Stimulated activated CD8-positive, alpha-beta memory T cell treated with anti-CD3 and anti-CD28 coated beads, Interleukin-7, amount 100 ng/mL, for 1 hour (primary cell): ENCODE measurements at places on chromosomes 7 and 10.

- no peak for DNase-seq
These were observed 6.9 kb upstream of the VGF start for GRCh38 chr7:101172005-101172853.

DNA sequence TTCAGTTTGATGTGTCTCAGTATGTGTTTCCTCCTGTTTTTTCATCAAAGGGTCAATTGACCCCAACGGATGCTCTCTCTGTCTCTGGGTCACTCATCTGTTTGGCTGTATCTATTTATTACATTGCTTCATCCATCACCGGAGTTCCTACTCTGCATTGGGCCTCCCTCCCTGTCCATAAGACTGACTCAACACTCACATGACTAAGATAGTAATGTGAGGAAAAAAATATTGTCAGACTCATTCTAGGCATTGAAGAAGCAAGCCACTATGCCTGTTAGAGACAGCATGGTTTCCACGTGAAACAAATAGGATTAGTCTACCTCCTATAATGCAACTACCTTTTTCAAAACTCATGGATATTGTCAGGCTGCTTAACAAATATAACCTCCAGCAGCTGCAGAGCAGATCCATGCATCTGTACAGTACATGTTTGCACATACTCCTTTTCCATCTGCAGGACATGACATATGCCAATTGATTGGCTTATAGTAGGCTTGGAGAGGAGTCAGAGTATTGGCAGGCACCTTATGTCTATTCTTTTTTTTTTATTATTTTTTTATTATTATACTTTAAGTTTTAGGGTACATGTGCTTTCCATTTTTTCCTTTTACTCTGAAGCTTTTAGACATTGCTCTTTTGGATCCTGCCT is 275.2 kb downstream of the LRRTM3 start:
- no peak for DNase-seq

- no peak for DNase-seq
These were observed 113.2 kb upstream of the ANKRD1 start for GRCh38 chr10:91034042-91034441.

- DNase-seq, result no peak
These were observed 9.8 kb upstream of the ZNF22 start for GRCh38 chr10:44990965-44991364.

GRCh38 chr7:158387546-158387891 is 200.1 kb downstream of the PTPRN2 start:
- DNase-seq, result no peak

DNA sequence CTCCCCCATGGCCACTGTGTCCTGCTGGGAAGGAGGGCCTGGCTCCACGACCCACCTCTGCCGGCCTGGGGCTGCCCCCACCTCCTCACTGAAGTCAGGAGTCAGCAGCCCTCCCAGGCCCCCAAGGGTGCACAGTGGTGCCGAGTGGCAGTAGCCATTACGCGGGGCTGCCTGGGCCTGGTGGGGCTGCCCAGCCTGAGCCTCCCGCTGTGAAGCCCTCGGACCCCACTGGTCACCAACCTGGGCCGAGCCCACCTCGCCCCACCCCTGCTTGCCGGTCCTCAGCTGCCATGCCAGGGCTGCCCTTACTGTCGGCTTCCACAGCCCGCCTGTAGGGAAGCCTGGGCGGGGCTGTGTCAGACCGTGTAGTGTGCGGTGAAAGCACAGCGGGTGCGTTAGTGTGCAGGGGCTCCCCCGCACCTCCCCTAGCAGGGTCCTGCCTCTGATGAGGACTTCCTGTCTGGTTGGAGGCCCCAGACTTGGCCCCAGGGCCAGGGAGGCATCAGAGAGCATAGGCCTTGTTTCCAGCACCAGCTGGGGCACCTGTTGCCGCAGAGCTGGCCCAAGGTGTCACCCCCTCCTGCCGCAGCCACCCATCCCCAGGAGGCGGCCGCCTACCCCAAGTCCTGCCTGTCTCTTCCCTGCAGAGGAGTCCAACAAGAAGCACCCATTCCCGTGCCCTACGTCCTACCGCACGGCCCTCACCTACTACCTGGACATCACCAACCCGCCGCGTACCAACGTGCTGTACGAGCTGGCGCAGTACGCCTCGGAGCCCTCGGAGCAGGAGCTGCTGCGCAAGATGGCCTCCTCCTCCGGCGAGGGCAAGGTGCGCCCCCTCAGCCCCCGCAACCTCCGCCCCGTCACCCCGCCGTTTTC is 10.0 kb downstream of the TMEM120A start:
- no peak for DNase-seq

DNA sequence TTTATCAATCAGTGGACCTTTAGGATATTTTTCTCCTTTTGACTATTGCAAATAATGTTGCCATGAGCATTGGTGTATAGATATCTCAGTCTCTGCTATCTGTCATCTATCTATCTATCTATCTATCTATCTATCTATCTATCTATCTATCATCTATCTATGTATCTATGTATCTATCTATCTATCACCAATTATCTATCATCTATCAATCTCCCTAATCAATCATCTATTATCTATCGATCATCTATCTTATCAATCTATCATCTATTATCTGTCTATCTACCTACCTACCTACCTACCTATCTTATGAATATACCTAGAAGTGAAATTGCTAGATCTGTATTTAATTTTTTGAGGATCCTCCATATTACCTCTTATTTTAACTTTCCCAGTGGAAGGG is 69.6 kb downstream of the EMX2 start:
- no peak for DNase-seq

DNA sequence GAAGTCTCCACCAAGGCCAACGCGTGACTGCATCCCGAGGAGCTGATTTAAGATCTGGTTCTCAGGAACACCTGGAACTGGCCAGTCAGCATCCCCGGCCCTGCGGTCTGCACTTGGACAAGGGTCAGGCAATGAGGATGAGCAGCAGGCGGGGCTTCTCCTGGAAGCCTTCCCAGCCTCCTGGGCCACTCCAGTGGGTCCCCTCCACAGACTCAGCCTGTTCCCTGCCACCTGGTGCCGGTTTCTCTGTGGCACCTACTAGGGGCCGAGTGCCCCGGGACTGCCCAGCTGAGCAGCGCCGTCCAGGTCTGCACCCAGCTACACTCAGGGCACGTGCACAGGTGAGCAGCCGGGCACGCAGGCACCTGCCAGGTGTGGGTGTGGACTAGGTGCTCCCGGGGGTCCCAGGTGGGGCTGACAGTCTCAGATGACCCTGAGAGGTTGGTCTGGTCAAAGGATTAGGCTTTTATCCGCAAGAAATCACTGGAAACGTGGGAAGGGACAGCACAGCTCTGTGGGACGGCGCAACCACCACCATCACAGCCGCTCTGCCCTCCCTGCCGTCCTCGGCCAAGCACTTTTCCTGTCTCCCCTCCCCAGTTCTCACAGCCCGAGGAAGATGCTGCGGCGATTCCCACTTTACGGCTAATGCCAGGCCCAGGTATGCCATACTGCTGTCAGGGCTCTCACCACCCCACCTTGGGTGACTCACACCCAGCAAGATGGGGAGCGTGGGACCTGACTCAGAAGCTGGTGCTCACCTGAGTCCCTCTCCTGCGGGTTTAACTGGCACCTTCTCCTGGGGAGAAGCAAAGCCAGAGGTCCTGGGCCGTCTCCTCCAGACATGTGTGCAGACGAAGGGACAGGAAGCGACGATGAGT is 166.0 kb downstream of the RNF216 start:
- DNase-seq, result no peak

DNA sequence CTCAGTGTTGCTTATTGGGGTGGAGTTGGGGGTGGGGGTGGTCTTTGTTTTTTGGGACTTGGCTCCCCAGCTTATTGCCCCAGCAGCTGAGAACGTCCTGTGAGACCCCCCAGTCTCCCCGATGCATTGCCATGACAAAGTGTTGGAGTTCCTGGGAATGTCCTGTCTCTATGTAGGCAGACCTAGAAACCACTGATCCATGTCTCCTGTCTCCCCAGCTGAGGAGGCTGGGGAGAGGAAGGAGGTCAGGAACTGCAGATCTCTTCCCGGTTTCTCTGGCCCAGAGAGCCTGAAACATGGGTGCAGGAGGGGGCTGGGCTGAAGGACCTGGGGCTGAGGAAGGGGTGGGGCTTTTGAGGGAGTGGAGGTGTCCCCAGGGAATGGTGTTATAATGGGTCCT is 80.2 kb upstream of the GTF2IRD1 start:
- no peak for DNase-seq

- no peak for DNase-seq
These were observed 149.5 kb downstream of the CXCL12 start for GRCh38 chr10:44235363-44235762.

GRCh38 chr7:157584420-157584819 is 247.6 kb downstream of the DNAJB6 start:
- DNase-seq, result no peak

DNA sequence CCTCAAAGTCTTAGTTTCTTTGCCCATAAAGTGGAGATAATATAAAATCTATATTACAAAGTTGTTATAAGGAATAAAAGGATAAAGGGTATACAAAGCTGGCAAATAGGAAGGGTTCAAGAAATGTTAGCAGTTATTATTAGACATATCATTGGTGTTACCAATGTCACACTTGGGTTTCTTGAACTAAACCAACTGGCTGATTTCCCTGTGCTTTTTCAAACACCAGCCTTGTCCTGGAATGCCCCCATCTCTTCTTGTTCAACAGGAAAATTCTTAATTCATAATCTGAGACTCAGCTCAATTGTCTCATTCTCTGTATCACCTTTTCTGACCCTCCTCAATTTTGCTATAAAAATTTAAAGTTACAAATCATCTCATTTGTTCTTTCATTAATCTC is 143.7 kb upstream of the LRRTM3 start:
- DNase-seq, result no peak

- no peak for DNase-seq
These were observed 146.1 kb downstream of the CHN2 start for GRCh38 chr7:29340696-29341095.

- DNase-seq, result no peak
These were observed 151.2 kb upstream of the TNRC18 start for GRCh38 chr7:5574770-5575269.

DNA sequence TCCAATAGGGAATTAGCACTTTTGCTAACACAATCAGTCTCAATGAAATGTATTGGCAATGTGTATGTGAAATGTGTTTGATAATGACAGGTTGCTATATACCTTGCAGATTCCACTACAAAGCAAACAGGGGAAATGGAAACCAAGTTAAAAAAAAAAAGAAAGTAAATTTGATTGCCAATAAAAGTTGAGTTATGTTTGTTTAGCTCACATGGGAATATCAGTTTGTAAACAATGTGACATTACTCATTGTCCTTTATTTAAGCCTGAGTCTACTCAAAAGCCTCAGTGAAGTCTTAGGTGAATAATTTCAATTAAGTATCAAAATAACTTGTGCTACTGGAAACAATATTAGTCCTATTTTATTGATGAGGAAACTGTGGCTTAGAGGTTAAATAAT is 285.2 kb downstream of the CACNA2D1 start:
- DNase-seq, result no peak

GRCh38 chr10:24306507-24306875 is 97.6 kb downstream of the KIAA1217 start:
- DNase-seq, result no peak

GRCh38 chr10:76560338-76560737 is 1077.3 kb downstream of the KCNMA1 start:
- DNase-seq, result no peak

DNA sequence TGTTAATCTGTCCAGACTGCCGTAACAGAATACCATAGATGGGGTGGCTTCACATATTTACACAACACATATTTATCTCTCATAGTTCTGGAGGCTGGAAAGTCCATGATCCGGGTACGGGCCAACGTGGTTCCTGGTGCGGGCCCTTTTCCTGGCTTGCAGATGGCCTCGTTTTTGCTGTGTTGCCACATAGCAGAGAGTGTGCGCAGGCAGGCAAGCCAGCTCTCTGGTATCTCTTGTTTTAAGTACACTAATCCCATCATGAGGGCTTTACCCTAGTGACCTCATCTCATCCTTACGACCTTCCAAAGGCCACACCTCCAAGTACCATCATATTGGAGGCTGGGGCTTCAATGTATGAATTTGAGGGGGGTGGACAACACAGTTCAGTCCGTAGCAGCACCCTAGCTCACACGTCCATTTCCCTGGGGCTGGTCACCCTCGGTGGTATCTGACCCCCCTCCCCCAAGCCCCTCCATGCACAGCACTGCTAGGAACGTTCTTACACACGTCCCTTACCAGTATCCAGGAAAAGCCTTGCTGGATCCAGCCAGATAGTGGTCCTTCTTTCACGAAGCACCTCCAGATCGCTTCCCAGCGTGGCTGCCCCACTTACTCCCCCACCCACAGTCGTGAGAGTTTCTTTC is 21.5 kb downstream of the CUX1 start:
- no peak for DNase-seq

- DNase-seq, result no peak
These were observed 30.0 kb upstream of the SAMD9L start for GRCh38 chr7:93178213-93178612.
